ENCODE measurements at places on chromosomes 5 and 9. TPM values are rescaled to one million over a fixed set of nuclear protein-coding genes. Genes with fewer than 3 reads are reported as not detected.

Gene CCL27
- polyA plus RNA-seq: 0.44 TPM

- no peak for DNase-seq
Measured at GRCh38 chr5:173328844-173329490, 753 bp upstream of the STC2 start.

DNA sequence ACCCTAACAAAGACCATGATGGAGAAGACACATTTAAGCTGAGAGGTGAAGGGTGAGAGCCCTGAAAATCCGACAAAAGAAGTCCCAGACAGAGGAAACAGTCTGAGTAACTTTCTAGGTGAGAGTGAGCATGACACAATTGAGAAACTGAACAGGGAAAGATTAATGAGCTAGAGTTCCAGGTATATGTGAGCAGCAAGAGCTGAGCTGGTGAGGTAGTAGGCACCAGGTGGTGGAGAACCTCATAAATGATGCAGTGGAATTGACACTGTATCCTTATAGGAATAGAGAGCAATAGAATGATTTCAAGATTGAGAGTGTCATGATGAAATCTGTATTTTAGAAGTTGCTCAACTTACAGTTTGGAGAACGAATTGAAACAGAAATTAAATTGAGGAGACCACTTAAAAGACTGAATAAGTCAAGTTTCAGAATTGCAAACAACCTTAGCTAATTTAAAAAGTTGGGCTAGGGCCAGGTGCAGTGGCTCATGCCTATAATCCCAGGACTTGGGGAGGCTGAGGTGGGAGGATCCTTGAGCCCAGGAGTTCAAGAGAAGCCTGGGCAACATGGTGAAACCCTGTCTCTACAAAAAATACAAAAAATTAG, 89.8 kb downstream of the NREP start:
- DNase-seq: no peak

DNA sequence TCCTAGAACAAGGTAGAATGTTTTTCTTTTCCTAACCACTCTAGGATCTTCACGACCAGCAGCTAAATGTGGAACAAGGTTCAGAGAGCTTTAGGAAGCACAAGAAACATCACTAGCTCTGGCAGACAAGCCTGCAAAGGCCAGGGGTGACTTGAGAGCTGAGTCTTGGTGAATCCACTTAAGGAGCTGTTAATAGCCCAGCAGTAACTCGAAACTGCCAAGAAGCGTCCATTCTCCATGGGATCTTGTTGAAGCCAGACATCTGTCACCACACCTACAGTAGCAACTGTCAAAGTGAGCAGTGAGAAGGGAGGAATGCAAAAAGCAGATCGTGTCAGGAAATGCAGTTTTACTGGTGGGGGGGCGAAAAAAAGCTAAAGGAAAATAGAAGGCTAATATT, 87.2 kb downstream of the ATPSCKMT start:
- DNase-seq: no peak

DNA sequence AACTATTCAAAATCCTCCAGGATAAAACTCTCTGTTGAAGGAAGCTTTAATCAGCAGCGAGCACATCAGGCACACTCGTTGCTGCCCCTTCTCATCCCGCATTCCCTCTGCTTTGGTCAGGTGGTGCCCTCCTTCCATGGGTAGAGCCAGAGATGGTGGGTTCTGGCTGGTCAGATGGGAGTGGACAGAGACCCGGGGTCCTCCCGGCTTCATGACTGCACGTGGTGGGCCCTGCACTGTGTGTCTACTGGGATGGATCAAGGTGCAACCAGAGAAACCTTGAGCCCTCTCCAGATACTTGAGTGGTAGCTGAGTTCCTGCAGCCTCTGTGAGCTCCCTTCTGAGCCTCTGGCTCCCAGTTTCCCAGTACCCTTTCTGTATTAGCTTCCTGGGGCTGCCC, 36.3 kb downstream of the ROPN1L start:
- no peak for DNase-seq

GRCh38 chr5:95609711-95610110, 10.2 kb upstream of the GPR150 start:
- DNase-seq: no peak

GRCh38 chr9:129225815-129226214, 47.8 kb upstream of the IER5L start:
- DNase-seq: no peak

DNA sequence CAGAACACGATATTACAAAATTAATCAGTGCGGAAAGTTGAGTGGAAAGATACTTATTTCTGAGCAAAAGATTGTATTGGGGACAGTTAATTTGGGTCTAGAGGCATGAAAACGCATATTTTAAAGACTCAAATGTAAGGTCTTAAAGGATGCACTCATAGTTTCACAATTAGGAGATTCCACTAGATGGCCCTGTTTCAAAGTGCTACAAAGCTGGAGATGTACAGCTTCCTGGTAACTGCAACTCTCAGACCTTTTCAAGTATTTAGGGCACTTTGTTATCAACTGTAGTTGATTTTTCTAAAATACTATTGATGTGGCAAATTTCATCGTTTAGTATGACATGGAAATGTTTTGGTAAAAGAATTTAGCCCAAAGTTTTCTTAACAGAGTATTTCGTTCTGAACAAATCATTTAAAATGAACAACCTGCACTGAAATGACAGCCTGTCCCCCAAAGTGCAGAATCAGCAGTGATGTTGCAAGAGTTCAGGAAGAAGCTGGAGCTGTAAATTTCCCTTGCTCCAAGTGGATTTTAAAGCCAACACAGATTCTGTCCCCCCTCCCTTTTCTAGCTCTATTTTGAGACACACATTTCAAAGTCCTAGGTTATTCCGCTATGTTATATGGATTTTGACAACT, 16.2 kb upstream of the NDUFB6 start:
- DNase-seq: peak; percentile 40

DNA sequence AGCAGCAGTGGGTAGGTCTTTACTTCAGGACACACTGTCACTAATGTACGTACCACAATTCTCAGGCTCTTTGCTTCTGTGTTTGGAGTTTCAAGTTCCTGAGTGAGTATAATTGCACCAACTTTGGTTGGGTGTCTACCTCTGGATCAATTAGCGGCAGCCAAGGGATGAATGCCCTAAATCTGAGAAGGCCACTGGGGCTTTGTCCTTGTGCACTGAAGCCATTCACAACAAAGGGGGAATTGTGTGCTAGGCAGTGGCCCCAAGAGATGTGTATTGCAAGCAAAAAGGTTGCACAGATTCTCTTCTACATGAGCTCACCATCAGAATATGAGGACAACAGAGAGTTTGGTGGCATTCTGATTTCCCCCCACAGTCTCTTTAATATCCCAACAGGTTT, 3.9 kb upstream of the PHF24 start:
- DNase-seq: no peak
